Activated CD8-positive, alpha-beta T cell treated with anti-CD3 and anti-CD28 coated beads for 36 hours (primary cell): ENCODE measurements at places on chromosomes 7 and 10. TPM values are rescaled to one million over a fixed set of nuclear protein-coding genes. Genes with fewer than 3 reads are reported as not detected.
A peak's percentile ranks its signal among the peaks of the same experiment; 100 is the strongest.

DNA sequence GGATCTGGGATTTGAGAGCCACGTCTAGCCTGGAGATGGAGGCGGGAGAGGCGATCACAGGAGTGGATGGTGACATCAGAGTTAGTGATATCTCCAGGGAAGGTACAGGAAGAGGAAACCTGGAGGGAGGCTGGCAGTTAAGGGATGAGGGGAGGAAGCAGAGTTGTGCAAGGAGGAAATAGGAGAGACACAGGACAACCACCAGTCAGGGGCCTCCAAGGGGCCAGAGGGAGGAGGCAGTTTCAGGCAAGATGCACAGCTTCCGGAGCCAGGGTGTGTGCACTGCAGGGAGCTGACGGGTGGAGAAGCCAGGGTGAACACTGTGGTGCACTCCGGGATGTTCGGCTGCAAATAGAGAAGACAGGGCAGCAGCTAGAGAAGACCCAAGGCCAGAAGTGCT lies 141.2 kb downstream of the GLI3 start:
- no peaks in the 10 kb centered on the region for H3K36me3 ChIP-seq
- no peak overlapping the region for H3K27ac ChIP-seq
- no peak for DNase-seq

- H3K4me3 ChIP-seq: no peak overlapping the region
- no peak overlapping the region for H3K27ac ChIP-seq
- H3K36me3 ChIP-seq: no peaks in the 10 kb centered on the region
- peaks cover 2% of the 10 kb centered on the region for H3K27me3 ChIP-seq
Observed at GRCh38 chr10:90171014-90171722, 469.8 kb downstream of the KIF20B start.

DNA sequence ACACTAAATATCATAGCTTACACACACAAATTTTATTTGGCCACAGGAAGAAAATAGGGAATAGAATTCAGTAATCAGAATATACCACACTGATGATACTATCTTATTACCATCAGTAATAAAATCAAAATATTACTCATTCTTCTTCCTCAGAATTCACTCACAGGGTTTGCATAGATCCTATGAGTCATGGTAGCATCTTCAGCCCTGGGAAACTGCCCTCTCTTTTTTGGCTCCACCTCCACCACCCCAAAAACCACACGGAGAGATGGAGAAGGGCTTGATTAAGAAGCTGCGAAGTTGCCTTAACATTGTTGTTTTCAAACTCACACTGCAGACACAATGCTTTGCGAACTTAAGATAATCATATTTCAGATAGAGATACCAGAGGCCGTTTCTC lies 154.1 kb upstream of the AHR start:
- H3K27ac ChIP-seq: peak overlapping the region; percentile 73
- DNase-seq: peak; percentile 83
- peaks cover 50% of the 10 kb centered on the region for H3K4me1 ChIP-seq
- H3K27me3 ChIP-seq: no peaks in the 10 kb centered on the region

GRCh38 chr7:95907337-95907736 lies 135.0 kb downstream of the DYNC1I1 start:
- H3K4me1 ChIP-seq: no peaks in the 10 kb centered on the region
- H3K27me3 ChIP-seq: peaks cover 10% of the 10 kb centered on the region
- DNase-seq: no peak
- H3K4me3 ChIP-seq: no peak overlapping the region
- no peaks in the 10 kb centered on the region for H3K36me3 ChIP-seq
- no peak overlapping the region for H3K27ac ChIP-seq

DNA sequence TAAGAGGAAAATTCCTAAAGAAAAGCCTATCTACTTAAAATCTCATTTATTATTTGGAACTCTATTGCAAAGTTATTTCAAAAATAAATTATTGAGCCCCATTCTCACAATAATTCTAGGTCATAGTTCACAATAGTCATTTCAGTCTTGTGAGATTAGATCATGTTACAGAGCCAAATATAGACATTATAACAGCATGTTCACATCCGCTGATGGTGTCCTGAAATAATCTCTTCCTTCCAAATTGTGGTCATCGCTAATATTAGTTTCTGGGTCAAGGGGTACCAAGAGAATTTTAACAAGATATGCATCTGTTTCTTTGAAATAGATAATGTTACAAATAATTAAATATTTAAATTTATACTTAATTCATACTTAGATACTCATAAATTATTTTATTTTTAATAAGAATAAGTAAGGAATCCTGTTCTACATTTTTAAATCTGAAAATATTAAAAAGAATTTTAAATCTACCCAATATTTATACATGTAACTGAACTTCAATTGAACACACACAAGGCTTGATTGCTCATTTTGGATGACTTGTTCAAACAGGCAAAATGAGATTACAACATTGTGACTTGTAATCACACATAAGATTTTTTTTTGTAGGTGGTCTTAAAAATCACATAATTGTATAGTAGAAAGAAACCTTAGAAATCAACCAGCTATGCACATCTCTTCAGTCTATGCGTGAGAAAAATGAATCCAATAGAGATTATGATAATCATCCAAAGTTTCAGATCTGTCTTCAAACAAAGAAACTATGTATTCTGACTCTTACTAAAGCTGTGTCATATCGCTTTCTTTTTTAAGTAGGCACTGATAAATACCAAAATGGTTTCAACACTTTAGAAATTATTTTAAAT lies 13.1 kb downstream of the GNAT3 start:
- H3K4me1 ChIP-seq: no peaks in the 10 kb centered on the region
- H3K36me3 ChIP-seq: no peaks in the 10 kb centered on the region
- H3K27ac ChIP-seq: no peak overlapping the region
- DNase-seq: no peak
- H3K4me3 ChIP-seq: no peak overlapping the region
- no peaks in the 10 kb centered on the region for H3K27me3 ChIP-seq

Gene LIPF
- total RNA-seq: not detected

DNA sequence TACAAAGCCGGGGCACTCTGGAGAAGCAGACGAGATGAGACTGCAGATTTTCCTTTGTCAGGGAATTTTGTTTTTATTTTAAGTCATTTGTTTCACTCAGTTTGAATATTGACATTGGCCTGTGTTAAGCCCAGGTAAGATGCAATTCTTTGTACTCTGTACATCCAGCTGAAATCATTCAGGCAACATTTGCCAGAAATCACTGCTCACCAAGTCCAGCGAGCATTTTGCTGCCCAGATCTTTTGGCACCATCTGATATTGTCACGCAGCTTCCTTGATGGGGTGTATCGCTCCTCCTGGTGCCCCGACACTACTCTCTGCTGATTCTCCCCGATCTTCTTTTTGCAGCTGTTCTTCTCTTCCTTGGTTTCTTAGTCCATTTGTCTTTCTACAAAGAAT lies 261.7 kb downstream of the GALNT17 start:
- H3K4me3 ChIP-seq: no peak overlapping the region
- no peaks in the 10 kb centered on the region for H3K4me1 ChIP-seq
- H3K27ac ChIP-seq: no peak overlapping the region

DNA sequence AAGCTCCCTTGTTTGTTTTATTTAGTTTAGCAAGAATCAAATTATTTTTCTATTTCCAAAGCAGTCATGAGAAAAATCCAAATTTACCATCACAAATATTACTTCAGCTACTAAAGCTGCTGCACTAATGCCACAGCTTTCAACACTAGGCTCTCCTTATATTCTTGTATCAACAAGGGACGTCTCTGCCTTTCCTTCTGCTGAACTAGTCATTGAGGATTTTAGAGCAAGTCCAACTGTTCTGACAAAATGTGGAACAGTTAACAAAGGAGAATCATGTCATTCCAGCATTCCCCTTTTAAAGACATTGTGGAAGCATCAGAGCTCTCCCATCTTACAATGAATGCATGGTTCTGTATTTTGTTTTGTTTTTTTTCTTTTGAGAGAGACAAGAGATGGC lies 28.6 kb downstream of the FAM13C start:
- no peaks in the 10 kb centered on the region for H3K36me3 ChIP-seq
- DNase-seq: no peak
- H3K4me3 ChIP-seq: no peak overlapping the region
- no peak overlapping the region for H3K27ac ChIP-seq
- no peaks in the 10 kb centered on the region for H3K4me1 ChIP-seq

- peaks cover 55% of the 10 kb centered on the region for H3K4me1 ChIP-seq
- H3K27me3 ChIP-seq: no peaks in the 10 kb centered on the region
- DNase-seq: peak; percentile 58
- H3K4me3 ChIP-seq: no peak overlapping the region
Observed at GRCh38 chr7:92731335-92732063, 104.9 kb downstream of the CDK6 start.
